ENCODE measurements at places on chromosomes 3 and 15.

DNA sequence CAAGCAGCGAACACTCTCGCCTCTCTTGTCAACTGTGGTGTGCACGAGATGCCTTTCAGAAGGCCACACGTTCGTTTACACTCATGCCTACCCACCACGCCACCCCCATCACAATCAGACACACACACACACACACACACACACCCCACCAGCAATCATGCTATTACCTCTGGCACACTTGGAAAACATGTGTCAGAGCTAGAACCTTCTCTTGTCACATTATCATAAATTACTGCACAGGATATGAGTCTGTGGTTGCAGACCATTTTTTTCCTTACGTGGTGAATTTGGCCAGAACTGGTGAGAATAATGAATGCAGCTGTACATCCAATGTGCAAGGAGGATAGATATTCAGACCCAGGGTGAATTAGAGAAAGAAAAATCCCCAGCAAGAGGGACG is 52.4 kb downstream of the TRIM69 start:
- DNase-seq: no peak

GRCh38 chr3:137062250-137062649 is 104.5 kb downstream of the IL20RB start:
- no peak for DNase-seq

GRCh38 chr3:184761075-184761841 is 49.4 kb upstream of the MAGEF1 start:
- no peak for DNase-seq

DNA sequence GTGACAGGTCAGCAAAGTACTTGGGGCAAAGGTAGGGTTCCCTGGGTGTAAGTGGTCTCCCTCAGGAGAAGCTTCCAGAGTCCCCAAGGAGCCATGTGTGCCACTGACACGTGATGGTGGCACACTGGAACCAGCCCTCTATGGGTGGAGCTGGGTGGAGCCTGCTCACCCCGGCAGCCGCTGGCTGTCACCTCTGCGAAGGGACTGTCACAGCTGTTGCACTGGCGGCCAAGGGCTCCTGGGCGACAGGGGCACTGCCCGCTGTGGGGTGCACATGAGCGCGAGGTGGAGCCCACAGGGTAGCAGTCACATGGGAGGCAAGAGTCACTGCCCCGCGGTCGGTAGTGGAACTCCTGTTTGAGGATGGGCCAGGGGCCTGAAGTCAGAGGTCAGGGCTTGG is 12.0 kb downstream of the CELSR3 start:
- no peak for DNase-seq

DNA sequence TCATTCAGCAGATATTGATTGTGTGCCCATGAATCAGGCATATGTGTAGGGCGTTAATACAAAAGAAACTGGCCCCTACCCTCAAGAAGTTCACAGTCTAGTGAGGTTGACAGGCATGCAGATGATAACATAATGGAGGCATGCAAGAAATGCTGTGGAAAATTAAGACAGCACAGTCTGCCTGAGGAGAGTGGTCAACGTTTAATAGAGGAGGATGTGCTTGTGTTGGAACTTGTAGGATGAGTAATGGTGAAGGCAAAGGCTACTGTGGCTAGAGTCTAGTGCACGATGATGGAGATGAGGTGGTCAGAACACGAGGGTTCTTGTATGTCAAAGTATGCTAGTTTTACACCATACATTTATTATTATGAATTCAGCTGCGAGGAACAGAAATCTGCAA is 295.7 kb downstream of the SOX2 start:
- no peak for DNase-seq

GRCh38 chr3:32822609-32823498 is 5.1 kb downstream of the TRIM71 start:
- DNase-seq: no peak

GRCh38 chr3:178238179-178238578 is 298.1 kb upstream of the KCNMB2 start:
- no peak for DNase-seq

DNA sequence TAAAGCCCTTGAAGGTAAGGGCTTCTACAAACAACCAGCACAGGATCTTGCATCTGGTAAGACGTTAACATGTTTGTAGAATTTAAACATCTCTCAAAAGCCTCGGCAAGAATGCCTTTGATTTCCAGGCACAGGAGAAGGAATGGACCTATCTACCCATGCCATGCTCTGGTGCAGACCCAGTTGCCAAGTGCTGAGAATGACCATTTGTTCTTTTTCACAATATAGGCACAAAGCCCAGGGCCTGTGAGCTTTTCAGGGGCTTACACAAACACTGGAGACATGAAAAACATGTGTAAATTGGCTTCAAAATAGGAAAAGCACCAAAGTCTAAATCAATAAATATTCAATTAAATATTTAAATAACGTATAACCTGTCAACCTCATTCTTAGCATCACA is 266.9 kb upstream of the TTC14 start:
- no peak for DNase-seq

DNA sequence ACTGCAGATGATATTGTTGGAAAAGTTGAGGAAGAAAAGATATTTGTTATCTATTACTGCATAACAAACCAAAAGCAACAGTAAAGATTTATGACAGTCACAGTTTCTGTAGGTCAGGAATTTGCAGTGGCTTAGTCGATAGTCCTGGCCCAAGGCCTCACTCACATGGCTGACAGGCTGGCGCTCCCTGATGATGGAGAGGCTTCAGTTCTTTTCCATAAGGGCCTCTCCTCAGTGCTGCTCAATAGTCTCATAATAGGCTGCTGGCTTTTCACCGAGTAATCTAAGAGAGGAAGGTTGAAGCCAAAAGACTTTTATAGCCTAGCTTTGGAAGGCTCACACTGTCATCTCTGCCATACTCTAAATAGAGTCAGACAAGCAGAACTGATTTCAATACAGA is 17.7 kb downstream of the IREB2 start:
- DNase-seq: no peak

- no peak for DNase-seq
These were observed 12.7 kb downstream of the CILP start for GRCh38 chr15:65198571-65198970.

GRCh38 chr3:143532091-143532490 is 316.2 kb downstream of the SLC9A9 start:
- no peak for DNase-seq

- no peak for DNase-seq
These were observed 166.8 kb upstream of the CBLB start for GRCh38 chr3:106035619-106036018.

GRCh38 chr3:8499181-8499611 is 2.4 kb upstream of the LMCD1 start:
- DNase-seq: no peak

DNA sequence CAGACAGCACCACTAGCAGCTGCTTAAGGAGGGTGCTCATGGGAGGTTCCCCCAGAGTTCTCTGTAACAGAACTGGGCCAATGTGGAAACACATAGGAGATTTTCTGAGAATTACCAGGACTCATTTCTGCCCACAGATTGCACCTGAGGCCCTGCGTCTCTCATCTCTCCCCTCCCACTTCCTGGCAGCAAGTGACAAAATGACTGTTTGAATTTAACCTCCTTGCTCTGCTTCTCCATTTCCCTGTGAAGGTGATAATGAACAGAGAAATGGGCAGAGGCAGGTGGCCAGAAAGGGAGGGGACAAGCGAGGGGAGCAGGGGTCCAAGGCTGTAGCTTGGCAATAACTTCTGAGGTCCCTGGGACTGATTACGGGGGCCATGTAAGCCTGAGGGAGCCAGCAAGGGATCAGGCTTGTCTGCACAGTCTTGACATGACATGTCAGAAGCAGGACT is 8.0 kb downstream of the EPHB1 start:
- no peak for DNase-seq

GRCh38 chr3:117633207-117633606 is 923.6 kb downstream of the TUSC7 start:
- DNase-seq: no peak

- no peak for DNase-seq
These were observed 526.4 kb downstream of the MECOM start for GRCh38 chr3:169137076-169137475.

DNA sequence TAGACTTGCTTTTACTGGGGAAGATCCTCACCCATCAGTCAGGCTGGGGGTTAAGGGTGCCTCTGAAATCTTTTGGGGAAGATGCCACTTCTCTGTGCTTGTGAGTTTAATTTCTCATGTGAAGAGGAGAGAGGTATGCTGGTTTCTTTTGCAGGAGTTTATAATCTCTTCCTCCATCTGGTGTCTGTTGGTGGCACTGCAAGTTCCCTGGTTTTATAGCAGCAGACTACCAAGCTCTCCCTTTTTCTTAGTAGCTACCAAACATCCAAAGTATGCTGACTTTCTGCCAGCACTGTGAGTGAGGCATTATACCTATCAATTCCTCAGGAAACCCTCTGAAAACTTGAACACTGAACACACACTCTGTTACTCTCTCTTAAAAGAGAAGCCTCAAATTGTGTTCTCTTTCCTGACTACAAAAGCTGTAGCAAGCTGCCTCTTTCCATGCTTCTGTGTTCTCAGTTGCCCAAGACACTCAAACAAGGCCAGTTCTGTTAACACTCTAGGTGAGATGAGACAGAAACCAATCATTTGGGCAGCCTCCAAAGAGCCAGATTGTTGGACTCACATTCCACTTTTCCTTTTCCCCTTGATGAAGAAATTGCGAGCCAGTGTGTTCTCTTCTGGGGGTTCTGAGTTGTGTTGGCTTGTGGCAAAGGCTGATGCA is 299.5 kb downstream of the GAP43 start:
- DNase-seq: no peak

DNA sequence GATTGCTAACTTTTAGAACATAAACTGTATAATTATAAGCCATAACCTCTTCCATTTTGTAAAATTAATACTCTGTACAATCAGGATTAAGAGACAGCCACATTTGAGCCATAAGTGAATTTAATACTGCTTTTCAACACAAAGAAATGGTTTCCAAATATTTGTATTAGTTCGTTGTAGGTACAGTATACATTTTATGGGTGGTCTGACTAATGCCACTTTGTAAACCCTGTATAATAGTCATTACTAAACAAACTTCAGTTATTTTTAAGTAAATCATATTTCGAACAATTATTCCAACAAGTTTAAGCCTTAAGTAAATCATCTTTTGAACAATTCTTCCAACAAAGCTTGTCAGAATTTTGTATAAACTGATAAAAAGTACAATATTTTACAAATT is 11.0 kb downstream of the ALCAM start:
- DNase-seq: no peak

DNA sequence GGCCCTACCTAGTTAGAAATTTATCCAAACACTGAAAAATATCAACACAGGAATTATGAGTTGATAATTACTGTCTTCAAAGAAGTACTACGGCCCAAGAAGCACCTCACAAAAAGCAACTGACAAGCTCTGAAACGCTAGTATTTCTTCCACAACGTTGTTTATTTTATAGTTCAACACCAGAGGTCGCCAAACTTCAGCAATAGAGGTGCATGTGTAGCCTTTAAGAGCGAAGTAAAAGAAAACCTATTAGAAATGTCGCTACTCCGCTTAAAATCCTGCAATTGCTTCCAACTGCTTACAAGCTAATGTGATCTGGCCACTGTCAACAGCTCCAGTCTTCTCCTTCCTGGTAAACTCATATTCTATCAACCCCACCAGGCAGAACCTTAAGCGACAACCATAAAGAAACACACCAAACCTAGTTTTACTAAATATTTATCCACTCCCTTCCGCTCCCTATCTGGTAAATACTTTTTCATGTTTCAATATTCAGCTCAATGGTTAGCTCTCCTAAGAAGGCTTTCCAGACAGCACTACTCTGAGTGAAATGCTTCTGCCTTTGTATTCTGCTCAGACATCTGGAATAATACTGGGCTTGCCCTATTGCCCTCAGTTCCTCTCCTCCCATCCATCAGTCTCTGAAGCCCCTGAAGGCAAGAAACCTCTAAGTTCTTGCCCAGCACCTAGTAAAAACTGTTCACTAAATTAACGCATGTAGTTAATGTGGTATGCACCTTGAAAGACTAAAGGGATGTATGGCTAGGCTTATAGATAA is 110.2 kb downstream of the NR1I2 start:
- DNase-seq: peak; percentile 7

GRCh38 chr3:12705374-12705926 is 41.5 kb upstream of the RAF1 start:
- no peak for DNase-seq

GRCh38 chr3:71912839-71913495 is 128.0 kb upstream of the PROK2 start:
- DNase-seq: no peak

DNA sequence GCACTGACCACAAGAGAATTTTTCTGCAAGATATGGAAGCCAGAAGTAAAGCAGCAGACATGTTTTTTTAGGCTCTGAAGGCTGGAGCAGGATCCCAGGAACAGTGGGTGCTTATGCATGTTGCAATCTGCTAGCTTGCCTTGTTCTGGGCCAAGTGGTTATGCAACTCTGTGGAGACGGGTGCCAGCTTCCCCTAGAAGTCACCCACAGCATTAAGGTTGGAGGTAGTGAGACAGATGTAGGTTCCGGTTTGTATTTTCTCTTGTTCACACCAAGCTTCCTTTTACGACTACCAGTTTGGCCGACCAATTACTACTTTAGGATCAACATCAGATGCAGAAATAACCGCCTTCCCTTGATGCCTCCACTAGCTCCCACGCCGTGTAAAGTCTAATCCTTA is 11.1 kb downstream of the DPH3 start:
- DNase-seq: no peak

GRCh38 chr3:48558493-48559134 is 2.0 kb upstream of the PFKFB4 start:
- no peak for DNase-seq

DNA sequence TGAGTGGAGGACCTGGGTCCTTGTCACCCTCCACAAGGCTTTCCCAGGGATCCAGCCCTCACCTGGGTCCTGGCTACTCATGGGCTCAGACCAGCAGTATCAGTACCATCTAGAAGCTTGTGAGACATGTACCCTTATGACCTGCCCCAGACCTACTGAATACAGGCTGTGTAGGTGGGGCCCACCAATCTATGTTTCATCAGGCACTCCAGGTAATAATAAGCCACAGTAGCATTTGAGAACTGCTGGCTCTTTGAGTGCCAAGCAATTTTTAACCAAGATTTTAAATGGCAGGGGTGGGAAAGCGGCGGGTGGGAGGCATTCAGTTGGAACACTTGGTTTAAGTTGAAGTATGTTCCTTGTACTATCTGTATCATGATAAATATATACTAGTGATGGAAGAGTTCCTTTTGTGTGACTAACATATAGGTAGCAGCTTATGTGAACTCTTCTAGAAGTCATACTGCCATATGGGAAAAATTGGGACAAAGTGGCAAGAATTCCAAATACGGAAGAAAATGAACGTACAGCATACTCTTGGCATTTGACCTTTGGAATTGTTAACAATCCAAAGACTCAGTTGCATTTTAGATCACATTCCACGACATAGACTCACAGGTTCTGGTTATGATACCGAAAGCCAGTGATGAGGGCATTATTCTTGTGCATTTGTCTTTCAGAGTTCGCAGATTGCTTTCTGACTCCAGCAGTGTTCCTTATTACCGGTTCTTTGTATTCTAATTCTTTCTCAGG is 190.4 kb downstream of the GHSR start:
- DNase-seq: no peak

GRCh38 chr3:65689436-65689835 is 349.3 kb downstream of the MAGI1 start:
- DNase-seq: no peak

- no peak for DNase-seq
These were observed 181.7 kb downstream of the TPRG1 start for GRCh38 chr3:189353318-189353965.

- no peak for DNase-seq
These were observed 165.1 kb downstream of the PPM1L start for GRCh38 chr3:160921020-160921635.

- DNase-seq: no peak
These were observed 41.4 kb upstream of the IL12A start for GRCh38 chr3:159947220-159947619.

Data from stimulated activated CD4-positive, alpha-beta T cell treated with anti-CD3 and anti-CD28 coated beads, Interleukin-1b, Interleukin-23, amount 100 ng/mL, for 1 hour (primary cell).